ENCODE measurements at places on chromosomes 3 and 15.

DNA sequence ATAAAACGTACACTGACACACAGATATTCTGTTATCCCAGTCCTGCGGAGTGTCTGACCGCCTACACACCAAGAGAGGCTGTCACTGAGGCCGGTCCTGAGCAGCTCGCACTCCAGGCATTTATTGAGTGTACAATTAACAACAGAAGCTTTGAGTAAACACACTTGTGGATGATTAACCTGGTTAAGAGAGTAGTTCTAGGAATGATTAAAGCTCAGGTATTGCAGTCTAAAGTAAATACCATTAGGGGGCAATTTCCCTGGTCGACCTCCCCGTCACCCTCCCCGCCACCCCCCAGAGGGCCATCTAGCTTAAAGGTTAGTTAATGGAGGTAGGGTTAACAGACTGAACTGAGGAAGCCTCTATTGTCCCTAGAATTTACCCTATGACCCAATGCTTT lies 1278.5 kb downstream of the NSUN3 start:
- no peak for DNase-seq

DNA sequence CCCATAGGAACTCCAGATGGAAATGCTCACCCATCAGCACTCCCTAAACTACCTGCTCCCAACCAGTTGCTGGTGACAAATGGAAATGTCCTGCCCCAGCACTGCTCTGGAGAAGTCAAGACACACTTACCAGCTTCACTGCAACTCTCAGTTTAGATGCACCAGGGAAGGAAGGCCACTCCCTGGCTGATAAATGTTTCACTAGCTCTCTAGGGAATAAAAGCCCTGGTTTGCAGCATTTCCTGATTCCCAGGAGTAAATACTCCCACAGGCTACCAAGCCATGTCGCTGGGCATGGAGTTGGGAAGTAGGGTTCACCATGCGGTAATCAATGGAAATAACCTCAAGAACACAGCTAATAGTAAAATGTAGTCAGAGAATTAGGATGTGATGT lies 112.0 kb upstream of the NEO1 start:
- no peak for DNase-seq

- DNase-seq, result no peak
Measured at GRCh38 chr15:37096558-37097143, 3.7 kb downstream of the MEIS2 start.

GRCh38 chr3:23114432-23114831 lies 88.7 kb upstream of the UBE2E2 start:
- peak; percentile 61 for DNase-seq

DNA sequence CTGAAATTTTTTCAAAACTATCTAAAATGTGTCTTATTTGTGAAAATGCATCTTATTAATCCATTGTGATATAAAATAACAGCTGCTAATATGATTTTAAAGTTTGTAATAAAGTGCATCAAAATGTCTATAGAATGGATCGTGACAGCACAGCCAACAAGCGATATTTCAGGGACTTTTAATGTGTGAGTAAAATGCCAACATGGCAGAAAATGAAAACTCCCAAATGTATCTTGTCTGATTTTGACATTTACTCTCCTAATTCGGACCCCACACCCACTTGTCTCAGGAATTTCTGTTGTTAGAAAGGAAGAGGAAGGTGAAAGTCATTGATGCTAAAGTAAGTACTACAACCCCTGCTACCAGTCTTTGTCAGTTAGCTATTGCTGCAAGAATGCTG lies 273.9 kb downstream of the SATB1 start:
- DNase-seq, result no peak

- DNase-seq, result no peak
Measured at GRCh38 chr3:126782536-126782935, 78.5 kb downstream of the CHCHD6 start.

GRCh38 chr3:88291486-88291885 lies 141.7 kb downstream of the C3orf38 start:
- DNase-seq, result no peak

DNA sequence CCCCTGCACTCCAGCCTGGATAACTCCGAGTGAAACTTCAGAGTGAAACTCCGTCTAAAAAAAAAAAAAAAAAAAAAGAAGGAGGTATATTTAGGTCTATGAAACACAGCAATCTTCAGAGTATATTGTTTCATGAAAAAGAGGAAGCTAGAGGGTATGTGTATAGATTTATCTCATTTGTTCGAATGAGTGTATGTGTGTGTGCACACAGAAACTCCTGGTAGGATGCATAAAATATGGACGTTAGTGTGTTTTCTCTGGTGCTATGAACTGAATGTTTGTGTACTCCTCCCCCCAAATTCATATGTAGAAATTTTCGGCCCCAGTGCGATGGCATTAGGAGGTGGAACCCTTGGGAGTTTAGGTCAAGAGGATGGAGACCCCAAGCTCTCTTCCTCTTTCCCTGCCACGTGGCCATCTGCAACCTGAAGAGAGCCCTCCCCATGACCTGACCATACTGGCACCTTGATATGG lies 98.6 kb upstream of the KLF13 start:
- DNase-seq, result no peak

GRCh38 chr15:80414546-80415357 lies 10.6 kb downstream of the ARNT2 start:
- no peak for DNase-seq

DNA sequence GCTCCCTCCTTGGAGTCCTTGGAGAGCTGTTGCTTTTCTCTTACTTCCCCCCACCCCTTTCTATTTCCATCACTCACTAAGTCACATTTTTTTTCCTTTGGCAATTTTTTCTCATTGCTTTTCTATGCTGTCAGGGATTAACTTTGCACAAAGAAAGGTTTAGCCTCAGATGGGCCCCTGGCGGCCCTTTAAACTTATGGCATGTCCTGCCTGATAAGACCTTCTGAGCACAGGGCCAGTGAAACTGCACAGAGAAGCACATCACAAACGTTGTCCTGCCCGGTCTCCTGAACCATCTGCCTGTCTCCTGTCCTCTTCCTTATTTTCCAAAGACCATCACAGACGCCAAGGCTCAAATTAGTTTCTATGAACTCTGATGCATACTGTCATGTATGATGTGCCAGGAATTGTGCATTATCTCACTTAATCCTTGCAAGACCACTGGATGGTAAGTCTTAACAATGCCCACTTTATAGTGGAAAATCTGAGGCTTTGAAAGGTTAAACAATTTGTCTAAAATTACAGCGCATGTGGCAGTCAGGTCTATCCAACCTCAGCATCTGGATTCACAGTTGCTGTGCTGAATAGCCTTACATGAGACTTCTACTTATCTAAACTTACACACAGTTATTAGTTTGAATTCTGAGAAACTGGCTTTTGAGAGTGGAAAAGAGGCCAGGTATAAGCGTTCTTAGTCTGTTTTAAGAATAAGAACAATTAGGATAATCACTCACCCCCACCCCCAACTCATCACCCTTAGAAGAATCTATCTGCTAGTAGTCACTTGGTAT lies 648.1 kb downstream of the NTRK3 start:
- DNase-seq, result no peak

DNA sequence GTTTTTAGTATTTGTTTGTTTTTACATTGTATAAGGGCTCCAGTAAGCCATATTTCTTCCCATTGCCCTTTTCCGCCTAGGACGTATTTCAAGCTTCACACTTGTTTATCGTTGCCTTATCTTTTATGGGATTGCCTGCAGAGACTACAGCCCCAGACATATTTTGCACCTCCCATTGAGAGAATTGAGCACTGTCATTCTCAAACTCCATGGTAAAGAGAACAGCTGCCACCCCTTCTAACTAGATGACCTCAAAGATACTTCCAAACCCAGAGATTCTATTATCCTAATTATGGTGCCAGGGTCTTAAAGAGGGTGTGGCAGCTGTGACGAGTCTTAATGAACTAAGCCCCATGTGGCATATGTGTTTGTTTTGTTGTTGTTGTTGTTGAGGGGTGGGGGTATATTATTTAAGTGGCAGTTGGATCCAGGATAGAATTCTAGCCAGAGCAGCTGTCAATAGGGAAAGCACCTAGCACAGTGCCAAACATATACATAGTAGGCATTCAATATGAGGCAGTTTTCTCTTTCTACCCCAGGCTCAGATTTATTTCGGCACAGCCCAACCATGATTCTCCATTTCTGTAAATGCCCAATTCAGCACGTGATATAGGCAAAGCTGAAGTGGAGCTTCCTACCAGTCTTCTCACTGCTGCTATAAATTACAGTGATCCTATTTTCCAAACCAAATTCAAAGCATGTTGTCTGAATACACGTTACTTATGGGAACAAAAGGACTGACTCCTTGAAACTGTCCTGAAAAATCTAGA lies 932 bp upstream of the TP53BP1 start:
- no peak for DNase-seq

GRCh38 chr15:40242213-40242599 lies 3.3 kb downstream of the PAK6 start:
- no peak for DNase-seq

- no peak for DNase-seq
Measured at GRCh38 chr3:41350441-41350840, 151.1 kb downstream of the CTNNB1 start.

DNA sequence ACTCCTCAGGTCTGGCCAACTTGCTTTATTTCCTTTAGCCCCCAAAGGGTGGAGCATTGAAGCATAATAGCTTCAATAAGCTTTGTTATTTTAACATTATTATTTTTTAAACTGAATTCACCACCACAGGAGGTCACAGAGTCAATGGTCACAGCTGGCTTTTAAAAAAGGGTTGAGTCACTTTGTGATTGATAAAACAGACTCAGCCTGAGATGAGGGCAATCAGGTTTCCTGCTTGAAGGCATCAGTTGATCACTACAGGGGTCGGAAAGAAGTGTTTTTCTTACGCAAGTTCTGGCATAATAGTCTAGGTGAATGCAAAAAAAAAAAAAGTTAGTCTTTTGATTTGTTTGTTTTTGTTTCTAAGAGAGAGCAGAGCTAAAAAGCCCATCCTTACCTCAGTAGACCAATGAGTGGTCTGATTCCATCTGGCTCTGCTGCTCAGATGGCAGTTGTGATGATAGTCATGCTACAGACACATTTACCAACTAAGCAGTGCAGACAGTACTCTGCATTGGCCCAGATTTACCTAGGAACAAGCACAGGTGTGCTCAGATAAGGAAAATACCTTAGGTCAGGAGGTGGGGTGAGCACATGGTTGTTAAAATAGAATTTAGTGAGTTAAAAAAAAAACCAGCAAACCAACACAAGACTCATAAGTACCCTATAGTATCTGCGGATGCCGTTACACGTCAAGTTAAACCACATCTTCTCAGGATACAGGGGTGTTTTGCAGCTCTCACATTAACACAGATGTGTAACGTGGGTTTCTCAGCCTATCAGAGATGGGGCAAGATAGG lies 22.6 kb downstream of the ZNF80 start:
- no peak for DNase-seq
